ENCODE measurements at places on chromosomes 6 and 20. TPM values are rescaled to one million over a fixed set of nuclear protein-coding genes. Genes with fewer than 3 reads are reported as not detected.
A peak's percentile ranks its signal among the peaks of the same experiment; 100 is the strongest.

ZNF311 gene
- total RNA-seq = 2.2 TPM

SYTL3 gene
- total RNA-seq = 15.0 TPM

DNA sequence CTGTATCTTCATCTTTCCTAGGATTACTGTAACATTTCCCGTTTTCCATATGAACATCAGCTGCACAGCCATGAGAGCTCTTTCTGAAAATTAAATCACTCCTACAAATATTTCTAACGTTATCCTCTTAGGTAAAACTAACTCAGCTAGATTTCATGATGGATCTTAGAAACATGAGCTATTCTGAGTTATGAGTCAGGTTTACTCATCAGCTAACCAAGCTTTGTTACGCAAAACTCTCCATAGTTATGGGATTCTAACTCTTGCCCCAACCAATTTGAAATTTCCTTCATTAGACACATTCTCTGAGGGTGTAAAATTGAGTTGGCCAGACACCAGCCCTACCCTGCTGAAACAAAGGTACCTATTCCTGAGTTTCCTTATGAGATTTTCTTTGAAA lies 14.0 kb downstream of the DEFB110 start:
- no peak for DNase-seq

PRSS35 gene
- total RNA-seq = not detected

DNA sequence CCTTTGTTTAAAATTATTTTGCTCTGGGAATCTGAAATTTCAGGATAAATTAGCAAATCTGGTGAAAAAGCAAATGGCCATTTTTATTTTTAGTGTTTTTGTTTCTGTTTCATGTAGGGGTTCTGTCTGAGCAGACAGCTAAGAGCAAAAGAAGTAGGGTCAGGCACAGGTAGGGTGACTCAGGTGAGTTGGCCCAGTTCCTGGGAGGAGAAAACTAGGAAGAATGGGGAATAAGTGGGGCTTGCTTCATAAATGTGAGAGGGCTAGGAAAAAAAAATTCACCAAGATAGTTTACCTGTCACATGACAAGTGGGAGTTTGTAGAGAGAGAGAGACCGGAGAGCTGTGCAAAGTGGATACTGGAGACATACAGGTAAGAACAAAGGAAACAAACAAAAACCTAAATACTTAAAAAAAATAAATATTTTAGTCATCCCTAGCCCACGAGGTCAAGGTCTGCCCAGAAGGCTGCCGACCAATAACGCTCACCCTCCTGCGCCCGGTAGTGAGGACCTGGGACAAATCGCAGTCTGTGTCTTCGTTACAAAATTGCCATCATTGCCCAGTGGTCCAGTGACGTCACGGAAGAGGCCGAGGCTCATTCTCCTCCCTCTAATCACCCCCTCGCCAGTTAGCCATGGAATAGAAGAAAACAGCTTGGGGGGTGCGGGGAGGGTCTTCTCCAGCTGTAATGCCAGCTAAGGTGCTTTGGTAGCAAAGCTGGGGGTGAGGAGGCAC lies 2.3 kb downstream of the THBD start:
- no peak for DNase-seq

DNA sequence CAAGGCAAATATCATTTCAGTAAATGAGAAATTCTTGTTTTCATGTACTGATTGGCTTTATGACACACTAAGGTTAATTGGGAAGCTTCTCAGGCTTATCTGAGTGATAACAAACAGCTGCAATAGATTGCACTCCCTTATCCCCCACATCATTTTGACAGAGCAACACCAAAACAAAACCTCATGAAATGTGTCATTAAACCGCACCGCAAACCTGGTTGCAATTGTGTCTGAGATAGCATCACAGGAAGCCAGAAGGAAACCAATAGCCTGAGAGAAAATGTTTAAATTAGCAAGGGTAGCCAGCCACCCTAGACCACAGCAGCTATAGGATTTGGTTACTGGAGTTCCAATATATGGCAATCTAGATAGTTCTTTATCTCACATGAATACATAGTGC lies 31.6 kb upstream of the LAMA4 start:
- no peak for DNase-seq

DNA sequence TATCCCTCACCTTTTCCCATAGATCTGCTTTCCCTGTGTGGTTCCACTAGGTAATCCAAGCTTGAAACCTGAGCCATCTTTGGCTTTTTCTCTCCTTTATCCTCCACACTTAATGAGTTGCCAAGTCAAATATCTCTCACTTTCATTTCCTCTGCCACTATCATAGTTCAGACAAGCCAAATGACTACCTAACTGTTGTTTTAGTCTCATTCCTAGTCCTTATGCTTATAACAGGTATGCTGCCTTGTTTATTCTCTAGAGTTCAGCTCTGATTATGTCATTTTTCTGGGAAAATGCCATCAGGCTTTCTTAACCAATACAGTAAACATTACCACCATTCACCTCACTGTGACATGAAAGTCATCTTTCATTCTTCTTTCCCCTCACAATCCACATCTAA lies 6.5 kb downstream of the EFHC1 start:
- no peak for DNase-seq

FGD2 gene
- 0.19 TPM for total RNA-seq

PPP1R14C gene
- total RNA-seq = 3.6 TPM

DNA sequence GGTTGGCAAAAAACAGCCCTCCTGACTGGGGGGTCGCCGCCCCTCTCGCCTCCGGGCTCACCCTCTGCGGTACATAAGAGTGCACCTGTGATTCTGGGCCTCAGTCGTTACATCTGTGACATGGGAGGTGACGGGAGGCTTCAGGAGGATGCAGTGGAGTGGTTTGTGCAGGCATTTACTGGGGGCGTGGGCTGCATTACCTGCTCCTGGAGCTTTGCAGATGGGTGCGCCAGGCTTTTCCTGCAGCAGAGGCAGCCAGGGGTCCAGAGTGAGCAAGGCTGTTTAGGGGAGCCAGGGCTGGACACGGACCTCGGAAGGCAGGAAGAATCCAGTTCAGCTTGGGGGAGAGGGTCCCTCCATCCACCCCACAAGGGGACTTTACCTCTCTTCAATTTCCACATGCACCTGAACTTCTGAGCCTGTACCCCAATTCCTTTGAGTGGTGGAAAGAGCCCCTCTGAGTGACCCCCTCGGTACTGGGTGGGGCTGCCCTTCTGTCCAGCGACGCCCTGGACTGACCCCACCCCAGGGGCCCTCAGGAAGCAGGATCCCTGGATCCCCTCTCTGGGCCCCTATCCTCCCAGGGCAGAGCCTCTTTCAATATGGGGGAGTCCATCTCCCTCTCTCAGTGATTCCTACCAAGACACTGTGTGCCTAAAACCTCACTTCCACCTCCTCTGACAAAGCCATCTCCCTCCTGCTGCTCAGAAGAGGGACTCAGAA lies 134.0 kb downstream of the TAF4 start:
- no peak for DNase-seq

- DNase-seq = no peak
These were observed 22.2 kb upstream of the POU3F2 start for GRCh38 chr6:98812220-98812619.

DNA sequence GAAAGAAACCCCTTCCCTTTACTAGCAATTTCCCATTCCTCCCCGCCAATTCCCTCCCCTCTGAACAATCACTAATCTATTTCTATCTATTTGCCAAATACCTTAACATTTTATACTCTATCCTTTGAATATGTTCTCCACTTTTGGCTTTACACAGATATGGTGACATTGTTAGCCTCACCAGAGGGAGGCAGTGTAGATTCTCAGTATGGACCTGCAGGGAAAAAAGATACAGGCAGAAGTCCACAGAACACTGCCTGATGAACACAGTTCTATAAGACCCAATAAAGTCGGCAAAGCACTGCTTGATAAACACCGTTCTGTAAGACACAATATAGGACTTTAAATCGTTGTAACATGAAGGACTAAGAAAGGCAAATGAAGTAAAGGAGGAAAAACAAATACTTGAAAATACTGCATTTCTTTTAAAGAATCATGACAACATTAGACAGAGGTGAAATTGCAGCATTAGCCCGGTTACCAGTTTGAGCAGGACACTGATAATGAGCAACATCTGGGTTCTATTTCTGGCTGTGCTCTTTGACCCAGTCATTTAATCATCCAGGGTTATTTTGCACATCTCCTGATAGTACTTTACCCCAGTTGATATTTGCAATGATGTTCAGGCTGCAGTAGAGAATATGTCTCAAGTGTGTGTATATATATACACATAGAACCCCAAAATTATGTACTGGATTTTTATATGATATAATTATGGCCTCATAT lies 296.8 kb downstream of the UTRN start:
- peak; percentile 1 for DNase-seq

DNA sequence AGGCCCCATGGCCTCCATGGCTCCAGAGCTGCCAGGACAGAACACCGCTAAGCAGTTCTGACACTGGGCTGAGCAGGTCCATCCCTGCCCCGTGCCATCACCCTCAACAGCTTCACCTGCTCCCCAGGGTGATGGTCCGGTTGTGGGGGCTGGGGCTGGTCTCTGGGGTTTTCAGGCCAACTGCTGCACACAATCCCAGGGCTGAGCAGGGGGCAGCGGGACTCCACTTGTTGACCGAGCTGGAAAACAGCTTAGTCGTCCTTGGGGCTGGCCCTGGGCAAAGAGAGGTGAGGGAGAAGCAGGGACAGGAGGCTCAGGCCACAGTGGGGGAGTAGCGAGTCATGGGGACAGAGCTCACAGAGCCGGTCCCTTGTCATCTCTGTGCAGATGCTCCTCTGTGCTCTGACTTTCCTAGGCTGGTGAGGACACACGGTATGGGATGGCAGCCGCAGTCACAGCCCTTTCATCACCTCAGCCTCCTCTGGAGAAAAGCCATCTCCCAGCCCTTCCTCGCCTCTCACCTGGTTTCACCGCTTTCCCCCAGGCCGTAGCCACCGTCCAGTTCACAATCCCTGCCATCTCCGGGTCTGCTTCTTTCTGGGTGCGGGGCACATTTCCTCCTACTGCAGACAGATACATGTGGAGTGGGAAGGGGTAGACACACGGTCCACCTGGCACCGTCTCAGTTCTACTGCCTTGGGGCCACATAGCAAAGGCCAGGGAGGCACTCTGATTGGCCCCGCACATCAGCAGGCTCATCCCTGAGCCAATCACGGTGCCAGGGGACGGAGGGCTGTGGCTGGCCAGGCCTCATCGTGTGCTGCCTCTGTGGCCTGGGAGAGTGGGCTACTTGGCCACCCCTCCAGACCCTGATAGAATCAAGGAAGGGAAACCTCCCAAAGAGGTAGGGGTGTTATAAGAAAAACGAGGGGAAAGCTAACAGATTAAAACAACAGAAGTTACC lies 19.1 kb downstream of the MDFI start:
- no peak for DNase-seq

NMBR gene
- not detected for total RNA-seq

DNA sequence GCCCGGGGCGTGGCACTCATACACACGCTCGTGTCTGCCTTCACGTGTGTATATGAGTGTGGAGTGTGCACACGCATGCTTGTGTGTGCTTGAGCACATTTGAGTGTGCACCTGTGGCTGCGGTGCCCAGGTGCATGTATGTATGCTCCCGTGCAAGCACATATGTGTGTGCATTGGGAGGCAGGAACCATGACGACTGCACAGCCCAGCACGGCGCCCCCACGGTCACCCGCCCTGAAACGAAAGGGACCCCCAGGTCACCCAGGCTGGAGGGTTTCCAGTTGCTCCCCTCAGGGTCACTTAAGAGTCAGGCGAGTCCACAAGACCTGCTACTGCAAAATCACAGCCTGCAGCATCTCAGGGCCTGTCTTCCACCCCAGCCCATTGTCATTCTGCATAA lies 94.7 kb downstream of the YTHDF1 start:
- no peak for DNase-seq

VARS2 gene
- 33.0 TPM for total RNA-seq

METTL24 gene
- total RNA-seq = not detected

SDCBP2 gene
- 18.9 TPM for total RNA-seq

Data from Calu3 (cell line).